ENCODE measurements at places on chromosomes 13 and 19.

- no peak for DNase-seq
Measured at GRCh38 chr19:43779147-43779819, 1.5 kb downstream of the KCNN4 start.

DNA sequence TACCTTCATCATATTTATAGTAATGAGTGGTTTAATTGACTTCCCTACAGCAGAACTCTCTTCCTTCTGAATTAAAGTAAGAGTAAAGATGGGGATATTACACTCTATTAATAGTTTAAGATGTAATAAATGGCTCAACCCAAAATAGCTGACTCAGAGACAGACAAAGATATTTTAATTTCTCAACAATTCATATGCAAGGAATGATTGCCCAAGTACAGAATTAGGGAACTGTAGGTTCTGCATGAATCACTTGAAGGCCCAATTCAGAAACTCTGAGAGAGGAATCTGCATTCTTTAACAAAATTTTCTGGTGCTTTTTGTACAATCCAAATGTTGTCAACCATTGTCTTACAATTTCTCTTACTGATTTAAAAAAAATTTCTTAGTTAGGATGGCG lies 42.9 kb upstream of the PCDH9 start:
- no peak for DNase-seq

- DNase-seq, result no peak
Measured at GRCh38 chr13:59497621-59498247, 666.0 kb downstream of the DIAPH3 start.

DNA sequence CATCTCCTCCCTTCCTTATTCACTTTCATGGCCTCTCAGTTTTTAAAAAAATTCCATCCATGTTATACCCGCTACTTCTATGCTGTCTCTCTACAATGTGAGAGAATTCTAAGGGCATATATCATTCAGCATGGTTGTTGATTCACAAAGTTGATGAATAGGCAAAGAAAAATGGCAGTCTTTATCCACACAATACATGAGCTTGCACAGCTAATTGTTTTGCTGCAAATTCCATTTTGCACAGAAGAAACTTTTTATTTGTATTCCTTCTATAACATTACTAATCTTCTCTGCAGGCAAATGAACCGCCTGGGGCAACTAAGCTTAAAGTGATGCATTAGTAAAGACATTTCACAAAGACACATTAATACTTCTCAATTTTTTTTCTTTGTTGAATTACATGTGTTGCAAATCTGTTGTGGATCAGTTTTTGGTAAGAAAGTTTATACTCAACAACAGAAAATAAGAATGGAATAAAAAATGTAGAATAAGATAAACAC lies 196.9 kb downstream of the LIG4 start:
- DNase-seq, result no peak

- no peak for DNase-seq
Measured at GRCh38 chr13:48532256-48532505, 699 bp downstream of the RCBTB2 start.

- no peak for DNase-seq
Measured at GRCh38 chr13:23631311-23632047, 61.3 kb downstream of the TNFRSF19 start.

DNA sequence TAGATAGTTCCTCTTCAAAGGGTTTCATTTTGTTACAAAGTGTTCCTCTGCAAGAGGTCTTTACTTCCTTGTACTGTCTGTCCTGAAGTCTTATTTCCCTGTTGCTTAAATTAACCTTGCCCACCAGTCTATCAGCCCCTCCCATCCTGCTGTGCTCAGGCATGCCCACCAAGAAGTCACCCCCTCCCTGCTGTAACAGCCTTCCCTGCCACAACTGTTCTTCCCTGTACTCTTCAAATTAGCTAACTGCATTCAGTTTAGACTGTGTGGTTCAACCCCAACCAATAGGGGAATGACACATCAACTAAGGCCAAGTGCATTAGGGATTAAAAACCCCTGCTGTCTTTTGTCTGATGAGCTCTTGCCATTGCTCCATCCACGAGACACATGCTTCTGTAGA lies 34.4 kb upstream of the ZNF562 start:
- DNase-seq, result no peak

- DNase-seq, result no peak
Measured at GRCh38 chr13:27432611-27433210, 8.3 kb downstream of the GTF3A start.

GRCh38 chr13:39418424-39418823 lies 184.6 kb downstream of the LHFPL6 start:
- no peak for DNase-seq

DNA sequence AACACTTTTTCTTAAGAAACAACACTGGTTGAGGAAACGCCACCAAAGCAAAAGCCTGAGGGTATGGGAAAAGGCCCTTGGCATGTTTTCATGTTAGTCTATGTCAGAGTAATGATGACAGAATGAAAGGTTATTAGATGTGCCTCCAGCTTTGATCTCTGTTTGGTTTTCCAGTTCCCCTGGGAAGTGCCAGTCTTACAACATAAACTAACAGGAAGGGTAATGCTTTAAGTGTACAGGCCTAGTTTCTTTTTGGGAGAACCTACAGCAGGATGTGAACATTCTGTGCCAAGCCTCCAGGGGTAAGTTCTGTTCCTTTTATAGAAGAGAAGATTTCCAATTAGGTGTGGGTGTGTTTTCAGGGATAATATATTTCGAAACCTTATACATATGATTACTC lies 121.7 kb downstream of the FNDC3A start:
- DNase-seq, result no peak

- DNase-seq, result no peak
Measured at GRCh38 chr13:50370303-50370950, 355.2 kb downstream of the KCNRG start.

DNA sequence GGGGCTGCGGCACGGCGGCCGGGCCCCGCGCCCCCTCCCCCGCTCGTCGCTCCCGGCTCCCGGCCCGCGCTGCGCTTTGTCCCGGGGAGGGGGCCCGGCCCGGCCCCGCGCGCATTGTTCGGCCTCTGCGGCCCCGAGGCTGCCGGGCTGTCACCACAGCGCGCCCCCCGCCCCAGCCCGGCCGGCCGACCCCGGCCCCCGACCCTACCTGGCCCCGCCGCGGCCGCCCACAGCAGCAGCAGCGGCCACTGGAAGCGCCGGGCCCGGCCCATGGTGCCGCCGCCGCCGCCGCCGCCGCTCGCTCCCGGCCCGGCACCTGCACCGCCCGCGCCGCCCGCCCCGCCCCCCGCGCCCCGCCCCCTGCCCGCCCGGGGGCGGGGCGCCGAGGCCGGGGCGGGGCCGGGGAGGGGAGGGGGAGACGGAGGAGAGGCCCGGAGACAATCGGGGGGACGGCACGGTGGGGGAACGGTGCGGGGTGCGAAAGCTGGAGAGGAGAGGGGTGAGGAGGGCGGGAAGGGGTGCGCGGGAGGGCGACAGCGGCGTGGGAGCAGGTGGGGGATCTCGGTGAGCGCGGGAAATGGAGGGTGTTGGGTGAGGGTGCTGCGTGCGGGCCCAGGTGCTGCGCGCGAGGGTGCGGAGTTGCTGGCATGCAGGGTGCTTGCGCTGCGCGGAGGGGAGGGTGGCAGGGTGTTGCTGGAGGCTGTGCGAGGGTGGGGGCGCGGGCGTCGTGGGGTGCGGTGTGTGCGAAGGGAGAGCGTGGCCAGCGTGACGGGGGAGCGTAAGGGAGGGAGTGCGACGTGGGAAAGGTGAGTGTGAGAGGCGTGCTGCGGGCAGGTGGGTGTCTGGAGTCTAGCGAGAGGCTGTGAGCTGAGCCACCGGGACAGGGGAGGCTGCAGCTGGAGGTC lies at the start of gene CADM4:
CADM4 (minus strand) TSS at position 332 of the 905 bp plus-strand sequence; CDS start at position 272, 60 bp downstream.
- DNase-seq, result no peak

GRCh38 chr13:83568019-83568418 lies 314.3 kb downstream of the SLITRK1 start:
- no peak for DNase-seq

DNA sequence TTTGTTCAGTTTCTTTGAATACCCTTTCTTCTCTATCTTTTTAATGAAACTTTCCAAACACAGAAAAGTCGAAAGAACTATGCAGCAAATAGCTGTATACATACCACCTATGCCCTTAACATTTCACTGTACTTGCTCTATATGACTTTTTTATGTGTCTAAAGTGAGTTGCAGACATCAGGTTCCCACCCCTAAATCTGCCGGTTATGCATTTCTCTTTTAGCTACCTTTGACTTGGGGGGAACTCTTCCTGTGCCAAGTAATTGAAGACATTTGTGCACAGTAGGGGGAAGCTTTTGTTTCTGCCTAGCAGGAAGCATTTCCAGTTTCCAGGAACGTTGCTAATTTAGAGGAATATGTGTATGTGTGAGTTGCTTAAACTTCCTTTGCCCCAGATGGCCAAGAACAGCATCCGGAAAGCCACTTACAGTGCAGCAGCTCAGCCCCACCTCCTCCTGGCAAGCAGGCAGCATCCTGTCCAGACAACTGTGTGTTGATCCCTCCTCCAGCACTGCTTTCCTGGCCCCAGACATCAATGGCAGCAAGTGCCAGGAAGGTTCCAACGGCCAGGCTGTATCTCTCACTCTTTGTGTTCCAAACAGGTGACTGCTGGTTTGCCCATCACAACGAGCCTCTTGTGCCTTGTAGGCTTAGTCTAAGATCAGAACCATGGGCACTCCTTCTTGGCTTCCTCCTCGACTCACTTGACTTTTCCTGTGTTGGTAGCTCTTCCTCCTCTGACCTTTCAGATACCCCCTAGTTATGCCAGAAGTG lies 14.7 kb upstream of the GRAMD1A start:
- DNase-seq, result no peak

- DNase-seq, result no peak
Measured at GRCh38 chr19:9838324-9838723, 3.2 kb downstream of the PIN1 start.

- no peak for DNase-seq
Measured at GRCh38 chr19:45471111-45471930, 3.5 kb downstream of the FOSB start.

- DNase-seq, result no peak
Measured at GRCh38 chr19:51565583-51565982, 5.5 kb upstream of the ZNF175 start.

DNA sequence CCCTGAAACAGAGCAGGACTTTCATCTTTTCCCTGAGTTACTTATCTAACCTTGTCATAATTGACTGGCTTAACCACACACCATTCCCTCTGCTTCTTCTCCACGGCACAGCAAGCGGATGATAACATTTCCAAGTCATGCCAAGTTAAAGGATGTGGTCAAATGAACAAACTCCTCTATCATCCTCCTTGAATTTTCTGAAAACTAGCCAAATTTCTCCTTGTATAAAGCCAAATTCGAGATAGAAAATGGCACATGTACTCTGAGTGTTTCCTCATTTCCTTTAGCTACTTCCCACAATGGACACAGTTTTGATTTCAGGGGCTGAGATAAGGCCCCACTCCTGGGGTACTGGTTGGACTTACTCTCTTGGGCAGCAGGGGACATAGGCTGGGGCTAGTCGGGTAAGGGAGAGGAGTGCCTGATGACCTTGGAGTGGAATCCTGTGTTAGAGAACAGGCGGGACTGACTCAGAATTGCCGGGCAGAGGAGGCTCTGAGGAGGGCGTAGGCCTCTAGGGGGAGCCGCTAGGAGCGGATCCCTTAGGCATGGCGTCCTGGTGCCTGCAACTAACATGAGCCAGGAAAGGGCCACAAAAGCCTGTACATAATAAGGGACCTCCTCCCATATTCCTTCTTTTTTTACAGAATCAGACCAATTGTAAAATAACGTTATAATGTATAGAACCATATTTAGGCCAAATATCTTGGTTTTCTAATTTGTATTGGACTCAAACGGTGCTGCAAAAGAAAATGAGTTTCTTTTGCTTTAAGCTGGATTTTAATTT lies 20.3 kb upstream of the TMTC4 start:
- DNase-seq, result no peak

GRCh38 chr13:106187101-106187500 lies 348.4 kb downstream of the EFNB2 start:
- no peak for DNase-seq

DNA sequence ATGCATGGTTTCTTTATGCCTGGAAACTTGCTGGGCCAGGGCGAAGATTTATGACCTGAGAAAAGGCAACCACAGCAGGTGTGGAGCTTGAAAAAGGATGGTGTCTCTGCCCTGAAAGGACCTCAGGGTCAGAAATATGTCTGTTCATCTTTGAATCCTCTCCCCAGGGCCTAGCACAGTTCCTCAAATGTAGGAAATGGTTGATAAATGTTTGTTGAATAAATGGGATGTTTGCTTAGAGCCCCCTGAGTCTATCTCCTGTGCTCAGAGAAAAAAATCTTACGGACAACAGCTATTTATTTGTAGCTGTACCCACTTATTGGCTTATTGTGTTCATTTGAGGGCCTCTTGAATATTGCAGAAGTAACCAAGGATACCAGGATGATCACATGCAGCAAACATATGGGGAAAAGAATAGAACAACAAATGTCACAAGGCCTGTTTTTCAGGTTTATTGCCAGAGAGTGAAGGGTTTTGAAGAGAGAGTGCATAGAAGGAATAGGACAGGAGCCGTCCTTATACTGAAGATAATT lies 114.5 kb downstream of the KLF5 start:
- DNase-seq, result no peak

GRCh38 chr19:51127755-51128154 lies 3.0 kb downstream of the SIGLEC9 start:
- no peak for DNase-seq

GRCh38 chr13:25037057-25037813 lies 58.7 kb upstream of the PABPC3 start:
- DNase-seq, result no peak

DNA sequence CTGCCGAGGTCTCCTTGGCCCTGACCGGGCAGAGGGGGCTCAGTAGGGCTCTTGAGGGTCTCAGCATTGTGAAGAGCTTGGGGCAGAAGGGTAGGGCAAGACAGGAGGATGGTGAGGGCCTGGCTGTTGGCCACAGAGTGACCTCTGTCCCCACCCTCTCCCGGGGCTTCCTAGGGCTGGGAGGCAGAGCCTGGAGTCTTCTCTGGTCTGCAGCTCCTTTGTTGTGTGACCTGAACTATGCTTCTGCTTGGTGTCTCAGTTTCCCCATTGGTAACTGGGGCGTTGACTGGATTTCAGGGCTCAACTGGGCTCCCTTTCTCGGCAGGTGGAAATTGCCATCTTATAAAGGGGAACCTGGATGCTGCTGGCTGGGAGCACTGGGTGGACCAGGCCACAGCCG lies 30.1 kb upstream of the PEPD start:
- DNase-seq, result no peak

GRCh38 chr13:41107584-41108014 lies 25.0 kb downstream of the KBTBD6 start:
- DNase-seq, result no peak

GRCh38 chr13:110008816-110009215 lies 222.4 kb upstream of the IRS2 start:
- DNase-seq, result no peak

- DNase-seq, result no peak
Measured at GRCh38 chr19:16375157-16375935, 50.7 kb downstream of the KLF2 start.

- no peak for DNase-seq
Measured at GRCh38 chr13:22103046-22104027, 432.5 kb downstream of the FGF9 start.

GRCh38 chr13:112893570-112894422 lies 75.2 kb upstream of the MCF2L start:
- DNase-seq, result no peak

DNA sequence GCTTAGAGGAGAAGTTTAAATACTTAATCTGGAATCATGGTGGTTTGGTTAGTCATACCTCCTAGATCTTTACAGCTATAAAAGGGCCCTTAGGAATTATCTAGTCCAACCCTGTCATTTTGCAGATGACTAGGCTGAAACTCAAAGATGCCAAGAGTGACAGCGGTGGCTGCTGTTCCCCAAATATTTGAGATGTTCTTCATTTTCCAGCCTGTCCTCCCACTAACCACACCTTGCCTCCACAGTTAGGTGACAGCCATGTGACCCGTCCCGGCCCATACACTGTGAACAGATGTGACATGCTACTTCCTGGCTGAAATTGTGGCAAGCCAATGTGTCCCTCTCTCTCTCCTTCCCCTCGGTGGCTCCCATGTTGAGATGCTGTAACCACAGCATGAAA lies 225.5 kb upstream of the IPO5 start:
- no peak for DNase-seq
